Choroid plexus epithelial cell (primary cell): ENCODE measurements at places on chromosomes 6 and 20.

DNA sequence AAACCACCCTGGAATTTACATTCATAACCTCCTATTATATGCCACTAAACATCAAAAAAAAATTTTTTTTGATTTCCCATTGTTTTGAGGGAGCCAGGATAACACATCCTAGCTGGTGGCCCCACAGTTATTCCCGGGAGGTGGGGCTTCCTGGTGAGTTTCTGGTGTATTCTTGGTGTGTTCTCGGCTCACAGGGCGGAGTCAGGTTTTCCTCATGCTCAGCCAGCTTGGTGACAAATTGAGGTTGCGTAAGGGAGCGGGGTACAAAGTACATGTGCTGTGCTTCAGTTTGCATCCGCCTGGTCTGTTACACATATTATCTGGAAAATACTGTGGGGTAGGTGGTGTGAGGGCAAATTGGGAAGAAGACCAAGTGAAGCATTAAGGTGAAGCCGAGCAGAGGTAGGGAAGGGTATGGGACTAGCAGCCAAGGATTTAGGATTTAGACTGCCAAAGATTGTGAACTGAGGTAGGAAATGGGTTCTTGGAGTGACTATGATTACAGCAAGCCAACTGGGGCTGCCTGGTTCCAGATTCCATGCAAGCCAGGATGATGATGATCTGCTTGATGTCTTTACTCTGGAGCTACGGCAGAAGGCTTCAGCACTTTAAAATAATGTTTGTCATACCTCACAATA lies 46.2 kb upstream of the EEF1A1 start:
- peak; percentile 49 for DNase-seq

- no peak for DNase-seq
Measured at GRCh38 chr20:63785691-63786131, 45.4 kb downstream of the ZBTB46 start.

GRCh38 chr20:18849131-18849530 lies 35.5 kb downstream of the SCP2D1 start:
- DNase-seq: no peak

DNA sequence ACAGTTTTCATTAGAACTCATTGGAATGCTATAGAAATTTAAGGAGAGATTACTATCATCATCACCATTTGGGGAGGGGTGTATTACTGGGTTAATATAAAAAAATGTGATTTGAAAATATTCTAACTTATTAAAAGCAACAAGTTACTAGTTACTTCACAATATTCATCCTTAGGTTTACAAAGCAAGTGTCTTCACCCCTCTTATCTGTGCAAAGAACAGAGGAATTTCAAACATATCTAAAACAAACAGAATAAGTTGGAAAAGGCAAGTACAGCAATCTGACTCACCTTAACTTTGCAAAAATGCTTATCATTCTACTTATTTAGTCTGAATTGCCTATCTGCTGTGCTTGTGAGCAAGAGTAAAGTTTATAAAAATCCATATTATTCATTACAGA lies 32.9 kb downstream of the DCBLD1 start:
- no peak for DNase-seq

DNA sequence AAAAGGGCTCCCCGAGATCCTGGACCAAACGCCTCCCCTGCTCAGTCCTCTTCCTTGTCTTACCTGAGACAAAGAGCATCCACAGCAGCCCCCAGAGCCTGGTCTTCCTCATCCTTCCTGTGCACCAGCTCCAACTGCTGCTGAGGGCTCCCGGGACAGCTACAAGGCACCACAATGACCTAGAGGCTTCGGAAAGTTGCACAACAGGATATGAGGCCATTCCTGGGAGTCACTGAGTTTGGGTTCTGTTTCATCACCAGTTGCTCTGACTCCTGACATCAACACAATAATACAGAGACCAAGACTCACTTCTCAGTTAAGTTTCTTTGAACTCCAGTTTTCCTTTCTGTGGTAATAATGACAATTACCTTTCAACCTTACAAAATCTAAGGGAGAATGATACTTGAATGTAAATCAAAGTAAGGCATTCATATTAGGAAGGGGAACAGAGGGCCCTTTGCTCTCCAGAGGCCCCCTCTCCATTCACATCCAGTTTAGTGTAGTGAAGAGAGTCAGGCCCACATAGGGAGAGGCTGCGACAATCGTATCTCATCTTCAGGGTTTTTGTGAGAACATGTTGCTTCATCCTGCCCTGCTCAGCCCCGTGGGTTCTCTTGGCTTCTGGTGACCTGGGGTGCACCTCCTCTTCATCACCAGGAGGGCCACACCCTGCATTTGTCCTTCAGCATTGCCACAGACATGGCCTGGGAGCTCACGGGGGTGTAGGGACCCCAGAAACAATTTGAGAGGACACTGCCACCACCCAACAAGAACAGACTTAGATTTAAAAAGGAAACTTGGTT lies at the start of gene TREM1:
TSS of gene TREM1 (minus strand) at position 139 of the 803 bp plus-strand sequence. CDS start at position 112, 27 bp downstream.
- peak; percentile 94 for DNase-seq

DNA sequence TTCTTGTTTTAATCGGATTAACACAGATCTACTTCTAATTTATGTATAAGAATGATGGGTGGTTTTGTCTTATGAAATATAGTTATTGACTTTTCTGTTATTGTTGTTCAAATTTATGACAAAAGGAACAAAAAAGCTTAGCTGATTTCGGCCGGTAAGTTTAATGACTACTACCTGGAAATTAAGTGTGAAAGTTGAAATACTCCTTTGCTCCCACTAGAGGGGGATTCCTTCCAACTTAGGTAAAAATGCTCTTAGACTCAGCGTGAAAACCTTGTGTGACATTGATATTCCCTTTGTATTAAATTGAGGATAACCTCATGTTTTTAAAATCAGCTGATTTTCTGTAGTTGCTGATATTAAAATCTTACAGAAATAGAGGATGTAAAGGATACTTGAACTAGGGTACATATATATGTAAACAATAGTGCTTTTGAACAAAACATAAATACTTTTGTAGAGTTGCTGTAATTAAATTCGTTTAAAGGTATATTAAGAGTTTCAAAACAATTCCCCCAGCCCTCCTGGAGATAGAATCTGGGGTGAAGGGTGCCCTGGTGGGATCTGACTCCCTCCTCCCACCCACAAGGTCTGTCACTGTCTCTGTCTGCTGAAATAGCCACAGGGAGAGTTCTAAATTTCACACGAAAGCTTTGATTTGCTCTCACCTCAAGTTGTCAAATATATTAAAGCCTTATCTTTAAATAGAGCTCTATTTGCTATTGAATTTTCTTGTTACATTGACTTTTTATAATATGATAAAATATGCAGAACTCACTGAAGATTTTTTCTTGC lies 257.5 kb downstream of the ARID1B start:
- DNase-seq: peak; percentile 83

- DNase-seq: no peak
Measured at GRCh38 chr6:11463398-11463780, 74.2 kb upstream of the TMEM170B start.

DNA sequence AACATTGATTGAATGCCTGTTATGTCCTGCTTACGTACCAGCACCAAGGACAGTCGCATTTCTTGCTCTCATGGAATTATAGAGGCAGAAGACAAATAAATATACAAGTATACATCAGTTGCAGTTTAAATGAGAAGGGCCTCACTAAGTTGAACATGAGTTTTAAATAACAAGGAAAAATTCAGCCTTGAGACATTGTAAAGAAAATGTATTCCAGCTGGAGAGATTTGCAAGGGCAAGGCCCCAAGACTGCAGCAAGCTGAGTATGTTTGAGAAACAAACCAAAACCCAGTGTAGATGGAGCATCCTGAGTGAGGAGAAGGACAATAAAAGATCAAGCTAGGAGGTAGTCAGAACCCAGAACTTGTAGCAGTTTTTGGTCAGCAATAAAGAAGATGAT lies 123.2 kb upstream of the BMP5 start:
- DNase-seq: no peak

GRCh38 chr20:24001712-24002405 lies 13.3 kb upstream of the GGTLC1 start:
- DNase-seq: no peak

GRCh38 chr20:40986774-40987173 lies 41.8 kb upstream of the TOP1 start:
- DNase-seq: no peak
